ENCODE measurements at places on chromosomes 11 and 22.

DNA sequence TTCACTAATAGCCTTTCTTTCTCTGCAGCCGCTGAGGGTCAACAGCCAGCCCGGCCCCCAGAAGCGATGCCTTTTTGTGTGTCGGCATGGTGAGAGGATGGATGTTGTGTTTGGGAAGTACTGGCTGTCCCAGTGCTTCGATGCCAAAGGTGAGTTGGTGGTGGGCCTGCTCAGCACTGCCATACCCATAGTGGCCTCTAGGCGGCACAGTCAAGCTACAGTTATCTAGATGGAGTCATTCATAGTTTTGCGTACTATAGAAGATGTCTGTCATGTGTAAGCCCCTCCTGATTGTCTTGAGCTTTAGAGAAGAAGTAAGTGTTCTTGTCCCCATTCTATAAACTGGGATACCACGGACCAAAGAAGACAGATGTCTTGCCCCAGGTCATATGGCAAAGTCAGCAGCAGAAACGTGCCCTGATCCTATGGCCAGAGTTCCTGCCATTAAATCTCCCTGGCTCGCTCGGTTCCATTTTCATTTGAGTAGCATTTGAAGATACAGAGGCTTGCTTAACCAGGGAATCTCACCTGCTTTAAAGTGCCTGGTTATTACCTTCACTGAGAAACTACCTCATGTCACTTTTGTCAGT lies 42.1 kb upstream of the CRTAM start:
- DNase-seq = peak; percentile 39

DNA sequence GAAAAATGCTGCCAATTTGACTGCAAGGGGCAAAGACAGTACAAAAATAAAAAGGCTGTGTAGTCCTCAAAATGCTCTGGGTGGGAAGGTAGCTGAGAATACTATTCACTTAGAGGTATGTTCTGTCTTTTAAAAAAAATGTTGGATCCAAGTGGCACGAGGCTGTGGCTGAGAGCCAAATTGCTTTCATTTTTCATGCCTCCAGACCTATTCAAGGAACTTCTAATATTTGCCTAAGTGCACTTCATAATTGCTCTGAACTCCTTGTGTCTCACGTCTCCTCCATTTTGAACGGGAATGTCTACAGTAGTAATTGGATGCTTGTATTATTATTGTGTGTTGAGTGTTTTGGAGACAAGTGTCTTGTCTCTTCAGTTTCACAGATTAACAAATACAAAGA lies 19.1 kb upstream of the SLC22A25 start:
- DNase-seq = no peak

DNA sequence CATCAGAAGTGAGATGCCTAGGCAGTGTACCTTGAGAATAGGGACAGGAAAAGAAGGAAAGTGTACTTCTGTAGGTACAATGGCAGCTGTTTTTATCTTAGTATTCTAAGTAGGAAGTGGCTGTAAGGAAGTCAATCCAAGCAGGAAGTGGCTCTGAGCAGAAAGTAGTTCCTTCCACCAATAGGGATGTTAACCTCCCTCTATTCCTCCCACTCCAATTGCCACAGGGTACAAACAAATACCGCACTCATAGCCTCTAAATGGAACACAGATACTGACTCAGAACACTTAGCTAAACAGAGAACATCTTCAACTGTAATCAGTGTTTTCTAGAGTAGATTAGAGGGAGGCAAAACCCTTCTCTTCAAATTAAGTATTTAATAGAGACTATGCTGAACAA lies 10.6 kb downstream of the LRRC55 start:
- no peak for DNase-seq

GRCh38 chr11:25667871-25668270 lies 664.1 kb upstream of the ANO3 start:
- no peak for DNase-seq

GRCh38 chr22:45131749-45132148 lies 32.0 kb upstream of the NUP50 start:
- DNase-seq = peak; percentile 46

GRCh38 chr11:19398772-19399527 lies 158.2 kb upstream of the E2F8 start:
- DNase-seq = no peak

DNA sequence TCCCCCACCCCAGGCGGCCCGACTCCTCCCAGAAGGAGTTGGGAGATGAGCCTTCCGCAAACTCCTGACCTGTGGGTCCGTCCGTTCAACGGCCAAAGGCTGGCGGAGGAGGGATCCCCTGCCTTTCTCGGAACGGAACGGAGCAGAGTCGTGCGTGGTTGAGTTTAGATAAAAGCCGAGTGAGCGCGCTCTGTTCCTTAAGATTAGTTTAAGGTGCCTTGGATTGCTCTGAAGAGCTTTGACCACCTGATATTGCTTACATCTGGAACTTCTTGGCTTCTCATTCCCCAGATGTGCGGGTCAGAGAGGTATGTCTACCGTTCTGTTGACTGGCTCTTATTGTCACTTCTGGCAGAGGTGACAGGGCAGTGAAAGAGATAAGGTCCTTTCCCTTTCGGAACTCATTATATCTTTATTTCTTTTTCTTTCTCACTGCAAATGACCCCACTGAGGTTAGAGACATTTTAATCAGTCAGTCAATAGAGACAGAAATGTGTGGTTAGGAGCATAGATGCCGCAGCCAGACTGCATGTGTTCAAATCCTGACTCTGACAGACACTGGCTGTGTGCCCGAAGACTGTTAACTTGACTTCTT lies at the start of gene TRIM6:
TRIM6 (plus strand) TSS at position 31 of the 595 bp plus-strand sequence; CDS start at position 292, 261 bp downstream.
- no peak for DNase-seq
